ENCODE measurements at places on chromosomes 13 and 19.

DNA sequence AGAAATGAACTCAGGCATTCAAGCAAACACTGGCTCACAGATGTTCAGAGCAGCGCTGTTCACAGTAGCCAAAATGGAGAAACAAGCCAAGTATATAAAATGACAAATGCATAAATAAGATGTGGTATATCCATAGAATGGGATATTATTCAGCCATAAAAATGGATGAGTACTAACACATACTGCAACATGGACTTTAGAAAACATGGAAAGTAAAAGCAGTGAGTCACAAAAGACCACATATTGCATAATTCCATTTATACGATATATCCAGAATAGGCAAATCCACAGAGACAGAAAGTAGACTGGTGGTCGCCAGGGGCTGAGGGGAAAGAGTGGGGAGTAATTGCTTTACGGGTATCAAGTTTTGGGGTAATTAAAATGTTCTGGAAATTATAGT, 6.6 kb downstream of the ZNF837 start:
- no peak for DNase-seq

GRCh38 chr13:48594096-48594815, 59.5 kb upstream of the CYSLTR2 start:
- DNase-seq: no peak

DNA sequence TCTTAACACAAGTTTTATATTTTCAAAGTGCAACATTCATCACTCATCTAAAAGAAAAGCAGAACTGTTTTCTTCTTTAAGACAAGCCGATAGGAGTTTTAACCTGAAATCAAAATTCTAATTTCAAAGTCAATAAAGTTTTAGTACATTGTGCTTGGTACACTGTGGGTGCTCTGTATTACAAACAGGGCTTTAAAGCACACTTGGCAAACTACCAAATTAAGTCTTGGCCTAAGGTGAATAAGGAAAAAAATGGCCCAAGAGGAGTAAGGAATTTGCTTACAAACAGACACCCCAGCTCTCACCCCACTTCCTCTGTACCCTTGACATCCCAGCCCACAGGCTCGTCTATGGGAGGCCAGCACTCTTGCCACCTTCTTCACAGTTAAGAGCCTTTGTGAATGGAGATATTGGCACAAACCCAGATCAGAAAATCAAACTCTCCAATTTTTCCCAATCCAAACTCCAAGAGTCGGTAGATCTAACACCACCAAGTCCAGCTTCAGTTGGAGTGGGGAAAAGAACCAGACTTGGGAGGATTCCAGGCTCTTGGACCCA, 66.0 kb downstream of the ABCC4 start:
- DNase-seq: no peak

DNA sequence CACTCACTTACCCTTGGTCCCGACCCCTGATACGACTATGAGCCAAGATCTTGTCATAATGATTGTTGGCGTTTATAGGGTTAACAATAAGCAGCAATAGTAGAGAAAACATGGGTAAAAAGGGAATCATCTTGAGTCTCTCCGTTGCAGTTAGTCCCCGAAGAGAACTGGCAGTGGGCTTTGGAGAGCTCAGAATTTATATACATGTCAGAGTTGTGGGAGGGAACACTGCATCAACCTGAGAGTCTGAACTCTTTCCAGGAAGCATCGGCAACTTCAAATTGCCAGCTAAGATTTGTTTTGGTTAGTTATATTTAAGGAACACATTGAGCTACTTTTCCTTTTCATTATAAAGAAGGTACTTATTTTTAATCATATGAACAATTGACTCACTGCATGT, at the start of gene POSTN:
Gene POSTN (minus strand): TSS at position 172 of the 400 bp plus-strand sequence. CDS start 42 bp downstream, at position 130.
- DNase-seq: no peak

DNA sequence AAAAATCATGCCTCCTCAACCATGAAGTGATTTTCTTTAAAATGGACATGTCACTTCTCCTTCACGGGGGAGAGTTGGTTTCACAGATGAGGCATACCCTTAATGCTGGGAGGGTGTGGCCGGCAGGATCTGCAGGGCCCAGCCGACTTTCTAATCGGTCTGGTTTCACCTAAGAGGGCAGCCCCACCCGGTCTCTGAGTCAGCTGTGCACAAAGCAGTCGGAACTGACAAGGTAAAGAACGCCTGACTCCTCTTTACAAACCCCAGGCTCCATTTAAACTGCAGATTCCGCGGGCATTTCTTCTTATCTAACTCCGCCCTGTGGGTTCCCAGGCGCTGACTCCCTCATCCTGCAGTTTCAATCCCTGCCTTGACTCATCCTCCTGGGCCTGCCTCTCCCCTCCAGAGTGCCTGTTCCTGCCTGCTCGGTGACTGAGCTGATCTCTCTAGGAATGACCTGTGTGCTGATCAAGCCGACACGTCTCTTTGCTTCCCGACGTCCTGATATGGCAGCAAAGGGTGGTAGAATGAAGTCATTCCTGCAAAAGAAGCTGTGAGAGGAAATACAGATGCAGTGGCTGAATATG, 63.4 kb downstream of the EFNB2 start:
- no peak for DNase-seq

- DNase-seq: no peak
These were observed 477 bp upstream of the PLEKHF1 start for GRCh38 chr19:29664753-29665214.

GRCh38 chr13:98890925-98891324, 86.9 kb downstream of the DOCK9 start:
- DNase-seq: no peak

GRCh38 chr19:3653865-3654513, 27.4 kb upstream of the CACTIN start:
- DNase-seq: no peak

DNA sequence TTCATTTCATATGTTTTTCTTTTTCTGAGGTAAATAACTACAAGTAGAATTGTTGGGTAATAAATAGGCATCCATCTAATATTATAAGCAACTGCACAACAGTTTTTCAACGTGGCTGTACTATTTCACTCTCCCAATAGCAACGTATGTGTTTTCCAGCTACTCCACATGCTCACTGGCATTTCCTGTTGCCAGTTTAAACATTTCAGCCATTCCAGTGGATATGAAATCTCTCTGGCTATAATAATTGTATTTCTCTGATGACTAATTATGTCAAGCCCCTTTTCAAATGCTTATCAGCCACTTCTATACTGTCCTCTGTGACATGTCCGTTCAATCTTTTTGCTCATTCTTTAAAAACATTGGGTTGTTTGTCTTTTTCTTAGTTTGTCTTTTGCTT, 26.8 kb upstream of the ALOX5AP start:
- no peak for DNase-seq

DNA sequence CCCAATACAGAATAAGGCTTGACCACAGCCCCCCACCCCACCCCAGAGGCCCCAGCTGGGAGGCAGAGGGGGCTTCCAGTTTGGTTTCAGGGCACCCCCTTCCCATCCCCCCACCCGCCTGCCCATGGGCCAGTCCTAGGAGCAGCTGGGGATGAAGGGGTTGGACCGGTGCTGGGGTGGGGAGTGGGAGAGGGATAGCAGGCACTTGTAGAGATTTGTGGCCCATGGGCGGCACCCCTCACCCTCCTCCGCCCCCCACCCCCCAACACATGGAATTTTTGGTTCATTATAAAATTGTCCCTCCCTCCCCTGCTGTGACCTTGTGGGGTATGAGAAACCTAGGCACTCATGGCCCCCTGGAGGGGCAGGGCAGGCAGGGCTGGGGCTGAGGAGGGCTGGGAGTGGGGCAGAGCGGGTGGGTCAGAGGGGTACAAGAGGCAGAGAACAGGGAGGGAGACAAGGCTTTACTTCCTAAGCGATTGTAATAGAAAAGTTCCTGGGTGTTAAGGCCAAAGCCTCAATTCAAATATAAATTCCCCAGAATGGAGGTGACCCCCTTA, 5.3 kb upstream of the GSK3A start:
- DNase-seq: no peak

DNA sequence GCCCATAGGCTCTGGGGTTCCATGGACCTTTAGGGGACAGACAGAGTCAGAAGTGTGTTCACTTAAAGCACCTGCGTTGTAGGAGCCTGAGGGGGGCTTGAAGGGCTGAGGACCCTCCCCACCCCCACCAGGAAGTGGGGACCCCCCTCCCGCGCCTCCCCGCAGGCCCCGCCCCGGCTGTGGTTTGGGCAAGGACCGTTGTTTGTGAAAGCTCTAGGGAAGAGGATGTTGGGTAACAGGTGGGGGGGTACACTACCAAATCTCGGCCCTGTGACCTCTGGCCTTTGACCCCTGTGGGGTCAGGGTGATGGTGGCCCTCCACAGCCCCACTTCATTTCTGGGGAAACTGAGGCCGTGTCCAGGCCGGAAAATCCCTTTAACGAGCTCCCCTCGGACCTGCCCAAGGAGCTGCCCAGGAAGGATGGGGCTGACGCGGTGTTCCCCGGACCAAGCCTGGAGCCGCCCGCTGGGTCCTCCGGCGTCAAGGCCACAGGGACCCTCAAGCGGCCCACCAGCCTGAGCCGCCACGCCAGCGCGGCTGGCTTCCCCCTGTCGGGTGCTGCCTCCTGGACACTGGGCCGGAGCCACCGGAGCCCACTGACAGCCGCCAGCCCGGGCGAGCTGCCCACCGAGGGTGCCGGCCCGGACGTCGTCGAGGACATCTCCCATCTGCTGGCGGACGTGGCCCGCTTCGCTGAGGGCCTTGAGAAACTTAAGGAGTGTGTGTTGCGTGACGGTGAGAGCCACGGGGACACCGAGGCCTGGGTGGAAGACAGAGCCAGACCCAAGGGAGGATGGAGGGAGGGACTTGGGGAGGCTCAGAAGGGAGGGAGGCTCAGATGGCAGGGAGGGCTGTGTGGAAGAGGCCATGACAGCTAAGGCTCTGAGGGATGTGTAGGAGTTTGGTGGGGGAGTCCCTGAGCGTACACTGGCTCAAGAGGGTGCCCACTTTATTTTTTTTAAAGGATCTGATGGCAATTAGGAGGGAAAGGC, 1.3 kb downstream of the ARHGAP45 start:
- peak; percentile 21 for DNase-seq

GRCh38 chr13:98983182-98983581, 5.3 kb upstream of the DOCK9 start:
- DNase-seq: no peak

DNA sequence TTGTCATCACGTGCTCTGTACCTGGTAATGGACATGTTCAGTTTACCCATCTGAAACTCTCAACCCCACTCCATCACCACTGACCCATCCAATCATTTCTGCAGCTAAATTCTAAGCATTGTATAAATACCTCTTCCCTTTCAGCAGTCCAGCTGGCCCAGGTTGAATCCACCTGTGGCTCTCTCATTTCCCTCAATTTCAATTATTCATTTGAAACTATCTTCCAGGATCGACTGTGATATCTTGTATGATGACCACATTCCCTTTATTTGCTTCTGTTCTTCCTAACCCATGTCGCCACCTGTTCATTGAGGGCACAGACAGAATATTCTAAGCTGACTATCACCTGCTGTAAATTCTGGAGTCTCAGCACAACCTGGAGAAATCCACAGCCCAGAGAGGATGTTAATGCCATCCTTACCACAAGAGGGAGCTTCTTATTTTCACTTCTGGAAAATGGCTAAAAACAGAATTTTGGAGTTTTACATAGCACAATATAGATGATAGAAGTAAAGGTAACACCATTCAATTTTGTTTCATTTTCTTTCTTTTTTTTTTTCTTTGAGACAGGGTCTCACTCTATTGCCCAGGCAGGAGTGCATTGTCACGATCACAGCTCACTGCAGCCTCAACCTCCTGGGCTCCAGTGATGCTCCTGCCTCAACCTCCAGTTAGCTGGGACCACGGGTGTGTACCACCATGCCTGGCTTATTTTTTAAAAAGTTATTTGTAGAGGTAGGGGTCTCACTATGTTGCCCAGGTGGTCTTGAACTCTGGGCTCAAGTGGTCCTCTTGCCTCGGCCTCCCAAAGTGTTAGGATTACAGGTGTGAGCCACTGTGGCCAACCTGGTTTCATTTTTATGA, 38.6 kb downstream of the ZNF823 start:
- peak; percentile 36 for DNase-seq

DNA sequence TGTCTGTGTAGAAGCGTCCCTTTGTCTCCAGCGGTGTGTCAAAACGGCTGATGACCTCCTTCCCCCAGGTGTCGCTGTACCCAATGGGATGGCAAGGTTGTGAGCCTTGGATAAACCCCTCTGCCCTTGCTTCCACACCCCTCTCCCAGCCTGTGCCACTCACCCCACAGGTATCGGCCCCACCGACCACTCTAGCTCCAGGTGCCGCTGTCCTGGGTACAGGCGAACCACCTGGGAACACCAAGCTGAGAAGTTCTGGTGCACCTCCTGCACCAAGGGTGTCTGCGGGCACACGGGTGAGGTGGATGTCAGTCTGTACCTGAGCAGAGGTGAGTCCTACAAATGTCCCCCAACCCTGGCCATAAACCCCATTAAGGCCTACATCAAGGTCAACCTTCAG, 16.6 kb downstream of the MAN2B1 start:
- no peak for DNase-seq

- DNase-seq: no peak
These were observed 419.3 kb upstream of the KLHL1 start for GRCh38 chr13:70527599-70527998.

GRCh38 chr13:30906411-30907051, 460 bp downstream of the MEDAG start:
- DNase-seq: no peak

DNA sequence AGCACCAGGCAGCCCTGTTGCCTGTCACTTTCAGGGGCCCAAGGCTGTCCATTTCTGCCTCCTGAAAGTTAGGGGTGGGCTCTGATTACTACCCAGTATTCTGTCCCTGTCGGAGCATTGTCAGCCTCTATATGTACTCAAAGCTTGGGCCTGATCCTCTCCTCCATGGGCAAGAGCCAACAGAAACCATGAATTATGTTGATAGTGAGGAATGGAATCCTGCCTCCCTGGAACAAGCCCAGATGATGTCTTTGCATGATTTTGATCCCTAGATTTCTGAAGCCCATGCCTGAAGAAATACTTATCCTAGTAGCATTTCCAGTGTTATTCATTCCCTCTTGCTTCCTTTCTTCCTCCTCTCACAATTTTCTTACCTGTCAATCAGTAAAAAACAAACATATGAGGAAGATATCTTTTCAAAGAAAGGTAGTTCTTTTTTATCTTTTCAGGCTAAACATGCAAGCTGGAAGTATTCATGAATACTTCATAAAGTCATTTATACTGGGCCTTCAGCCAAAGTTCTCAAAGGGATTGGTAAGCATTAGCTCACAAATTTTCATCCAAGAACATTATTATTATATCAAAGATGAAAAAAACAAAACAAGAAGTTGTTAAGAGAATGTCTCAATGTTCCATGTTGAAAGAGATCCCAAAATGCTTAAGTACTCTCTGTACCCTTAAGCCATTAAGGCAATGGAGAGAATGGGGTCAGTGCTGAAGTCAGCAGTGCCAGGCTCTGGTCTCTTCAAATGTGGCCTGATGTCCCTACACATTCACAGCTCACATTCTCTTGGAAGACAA, 171.7 kb downstream of the NHLRC3 start:
- no peak for DNase-seq

GRCh38 chr13:78841358-78841963, 182.5 kb upstream of the OBI1 start:
- no peak for DNase-seq

DNA sequence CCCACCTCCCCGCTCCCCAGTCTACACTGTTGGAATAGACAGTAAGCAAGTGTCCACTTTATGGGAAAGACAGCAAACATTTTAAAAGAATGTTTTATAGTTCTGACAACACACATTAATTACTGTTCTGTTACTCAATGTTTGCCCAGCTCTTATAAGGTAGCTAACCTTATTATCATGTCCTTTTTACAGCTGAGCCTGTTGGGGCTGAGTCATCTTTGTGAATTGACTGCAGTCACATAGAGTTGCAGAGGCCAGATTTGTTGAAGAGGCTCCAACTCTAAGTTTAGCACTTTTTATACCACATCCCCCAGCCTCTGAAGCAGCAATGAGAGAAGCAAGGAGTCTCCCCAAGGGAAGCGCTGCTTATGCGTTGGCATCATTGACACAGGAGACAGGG, 76.2 kb downstream of the C13orf42 start:
- DNase-seq: no peak
